ENCODE measurements at places on chromosomes 16 and 17.

- H3K27ac ChIP-seq, result peak overlapping the region; percentile 36
- no peaks in the 10 kb centered on the region for H3K27me3 ChIP-seq
- H3K36me3 ChIP-seq, result no peaks in the 10 kb centered on the region
Observed at GRCh38 chr16:9061358-9061813, 30.1 kb upstream of the HAPSTR1 start.

- no peaks in the 10 kb centered on the region for H3K4me1 ChIP-seq
- no peaks in the 10 kb centered on the region for H3K27me3 ChIP-seq
- peaks cover 48% of the 10 kb centered on the region for H3K36me3 ChIP-seq
Observed at GRCh38 chr17:3809135-3809534, 8.1 kb upstream of the ITGAE start.

DNA sequence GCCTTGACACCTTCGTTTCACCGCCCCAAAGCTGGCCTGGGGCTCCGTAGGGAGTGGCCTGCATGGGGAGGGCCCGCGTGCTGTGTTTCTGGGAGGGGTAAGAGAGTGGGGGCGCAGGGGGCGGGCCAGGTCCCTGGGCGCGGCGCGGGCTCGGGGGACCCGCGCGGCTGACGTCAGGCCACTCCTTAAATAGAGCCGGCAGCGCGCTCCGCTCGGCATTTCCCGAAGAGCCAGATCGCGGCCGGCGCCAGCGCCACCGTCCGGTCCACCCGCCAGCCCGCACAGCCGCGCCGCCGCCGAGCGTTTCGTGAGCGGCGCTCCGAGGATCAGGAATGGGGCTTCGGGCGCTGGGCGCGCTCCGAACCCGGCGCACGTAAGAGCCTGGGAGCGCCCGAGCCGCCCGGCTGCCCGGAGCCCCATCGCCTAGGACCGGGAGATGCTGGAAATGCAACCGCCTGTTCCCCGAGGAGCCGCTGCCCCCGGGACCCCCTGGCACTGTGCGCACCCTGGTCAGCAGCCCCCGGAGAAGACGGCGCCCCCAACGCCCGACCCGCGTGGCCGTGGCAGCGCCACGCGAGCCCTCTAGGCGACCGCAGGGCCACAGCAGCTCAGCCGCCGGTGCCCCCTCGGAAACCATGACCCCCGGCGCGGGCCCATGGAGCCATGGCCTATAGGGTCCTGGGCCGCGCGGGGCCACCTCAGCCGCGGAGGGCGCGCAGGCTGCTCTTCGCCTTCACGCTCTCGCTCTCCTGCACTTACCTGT, at the start of gene HS3ST2:
Gene HS3ST2, plus strand, starts transcription at position 215 of the 763 bp plus-strand sequence. Its CDS starts 449 bp downstream, at position 664.
- H3K36me3 ChIP-seq, result no peaks in the 10 kb centered on the region
- no peak for DNase-seq
- peaks cover 6% of the 10 kb centered on the region for H3K4me1 ChIP-seq
- H3K27ac ChIP-seq, result peak within 1 kb of the TSS; percentile 48
- H3K27me3 ChIP-seq, result no peaks in the 10 kb centered on the region

DNA sequence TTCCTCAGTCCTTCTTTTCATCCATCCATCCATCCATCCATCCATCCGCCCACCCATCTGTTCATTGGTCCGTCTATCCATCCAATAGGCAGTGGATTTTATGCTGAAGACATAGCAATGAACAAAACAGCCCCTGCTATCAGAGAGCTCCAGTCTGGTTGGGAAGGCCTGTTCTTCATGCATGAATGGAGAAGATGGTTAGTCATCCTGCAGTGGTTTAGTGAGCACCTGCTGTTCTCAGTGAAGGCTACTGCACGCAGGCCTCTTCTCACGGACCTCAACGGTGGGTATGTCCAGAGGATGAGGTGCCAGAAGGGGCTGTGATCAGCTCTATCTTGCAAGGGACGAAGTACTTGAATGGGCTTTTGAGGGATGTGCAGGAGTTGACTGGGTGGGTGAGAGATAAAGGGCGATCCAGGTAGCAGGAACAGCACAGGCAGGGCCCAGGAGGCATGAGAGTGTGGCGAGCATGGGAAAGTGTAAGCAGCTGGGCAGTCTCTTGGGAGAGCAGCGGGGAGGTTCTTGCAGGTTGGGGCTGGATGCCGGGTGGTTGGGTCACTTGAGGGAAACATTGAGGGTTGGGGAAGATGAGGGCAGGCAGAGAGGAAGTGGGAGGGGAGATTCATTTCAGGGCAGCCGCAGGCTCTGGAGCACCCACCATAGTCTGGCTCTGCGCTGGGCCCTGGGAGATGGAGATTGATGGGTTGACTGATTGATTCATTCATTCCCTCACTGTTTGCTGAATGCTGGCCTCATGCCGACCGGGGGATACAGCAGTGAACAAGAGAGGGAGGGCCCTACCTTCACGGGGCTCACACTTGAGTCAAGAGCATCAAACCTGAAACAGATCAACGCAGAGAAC, 115.0 kb upstream of the CIBAR2 start:
- H3K4me1 ChIP-seq, result peaks cover 7% of the 10 kb centered on the region
- no peak for DNase-seq
- H3K27ac ChIP-seq, result no peak overlapping the region
- no peaks in the 10 kb centered on the region for H3K36me3 ChIP-seq

DNA sequence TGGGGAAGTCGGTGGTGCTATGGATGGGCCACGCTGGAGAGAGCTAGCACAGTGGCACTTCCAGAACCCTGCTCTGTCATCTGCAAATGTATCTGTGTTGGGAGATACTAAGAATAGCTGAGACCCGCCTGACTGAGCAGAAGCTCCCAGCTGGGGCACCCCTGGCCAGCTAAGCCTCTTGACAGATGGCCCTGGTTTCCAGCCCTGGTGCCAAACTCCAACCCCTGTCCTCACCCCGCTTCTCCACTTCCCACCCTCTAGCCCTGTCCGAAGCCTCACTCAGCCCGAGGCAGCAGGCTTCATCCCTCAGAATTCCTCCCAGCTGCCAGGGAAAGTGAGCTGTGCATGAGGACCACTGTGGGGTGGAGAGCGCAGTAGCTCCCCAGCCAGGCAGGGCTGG, 124.4 kb downstream of the CCDC144A start:
- H3K4me1 ChIP-seq, result peaks cover 8% of the 10 kb centered on the region
- H3K4me3 ChIP-seq, result no peak overlapping the region
- H3K36me3 ChIP-seq, result no peaks in the 10 kb centered on the region
- no peak overlapping the region for H3K27ac ChIP-seq
- no peaks in the 10 kb centered on the region for H3K27me3 ChIP-seq

DNA sequence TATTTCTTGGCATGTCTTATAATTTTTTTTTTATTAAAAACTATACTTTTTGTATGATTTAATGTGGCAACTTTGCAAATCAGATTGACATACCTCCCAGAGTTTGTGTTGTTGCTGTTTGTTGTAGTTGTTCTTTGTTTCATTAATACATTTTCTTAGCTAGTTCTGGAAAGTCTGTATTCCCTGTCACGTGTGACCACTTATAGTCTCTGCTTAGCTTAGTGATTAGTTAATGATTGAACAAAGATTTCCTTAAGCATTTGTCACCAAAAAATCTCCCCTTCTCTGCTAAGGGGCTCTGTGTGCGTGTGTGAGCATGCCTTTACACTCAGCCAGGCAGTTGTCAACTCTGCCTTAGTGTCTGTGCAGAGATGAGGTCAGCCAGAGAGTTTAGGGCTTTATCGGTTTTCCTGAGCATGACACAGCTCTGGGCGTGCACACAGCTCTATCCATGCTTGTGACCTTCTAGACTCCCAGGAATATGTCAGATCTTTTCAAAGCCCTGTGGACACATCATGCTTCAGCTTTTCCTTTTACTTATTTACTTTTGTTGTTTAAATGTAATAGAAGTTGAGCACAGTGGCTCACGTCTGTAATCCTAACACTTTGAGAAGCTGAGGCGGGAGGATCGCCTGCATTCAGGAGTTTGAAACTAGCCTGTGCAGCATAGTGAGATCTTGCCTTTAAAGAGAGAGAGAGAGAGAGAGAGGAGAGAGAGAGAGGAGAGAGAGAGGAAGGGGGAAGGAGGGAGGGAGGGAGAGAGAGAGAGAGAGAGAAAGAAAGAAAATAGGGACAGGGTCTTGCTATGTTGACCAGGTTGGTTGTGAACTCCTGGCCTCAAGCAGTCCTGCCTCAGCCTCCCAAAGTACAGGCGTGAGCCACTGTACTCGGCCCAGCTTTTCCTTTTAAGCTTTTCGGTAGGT, 21.9 kb downstream of the DNAI2 start:
- H3K4me1 ChIP-seq, result no peaks in the 10 kb centered on the region
- H3K27me3 ChIP-seq, result no peaks in the 10 kb centered on the region
- H3K27ac ChIP-seq, result no peak overlapping the region
- DNase-seq, result no peak
- no peaks in the 10 kb centered on the region for H3K36me3 ChIP-seq

DNA sequence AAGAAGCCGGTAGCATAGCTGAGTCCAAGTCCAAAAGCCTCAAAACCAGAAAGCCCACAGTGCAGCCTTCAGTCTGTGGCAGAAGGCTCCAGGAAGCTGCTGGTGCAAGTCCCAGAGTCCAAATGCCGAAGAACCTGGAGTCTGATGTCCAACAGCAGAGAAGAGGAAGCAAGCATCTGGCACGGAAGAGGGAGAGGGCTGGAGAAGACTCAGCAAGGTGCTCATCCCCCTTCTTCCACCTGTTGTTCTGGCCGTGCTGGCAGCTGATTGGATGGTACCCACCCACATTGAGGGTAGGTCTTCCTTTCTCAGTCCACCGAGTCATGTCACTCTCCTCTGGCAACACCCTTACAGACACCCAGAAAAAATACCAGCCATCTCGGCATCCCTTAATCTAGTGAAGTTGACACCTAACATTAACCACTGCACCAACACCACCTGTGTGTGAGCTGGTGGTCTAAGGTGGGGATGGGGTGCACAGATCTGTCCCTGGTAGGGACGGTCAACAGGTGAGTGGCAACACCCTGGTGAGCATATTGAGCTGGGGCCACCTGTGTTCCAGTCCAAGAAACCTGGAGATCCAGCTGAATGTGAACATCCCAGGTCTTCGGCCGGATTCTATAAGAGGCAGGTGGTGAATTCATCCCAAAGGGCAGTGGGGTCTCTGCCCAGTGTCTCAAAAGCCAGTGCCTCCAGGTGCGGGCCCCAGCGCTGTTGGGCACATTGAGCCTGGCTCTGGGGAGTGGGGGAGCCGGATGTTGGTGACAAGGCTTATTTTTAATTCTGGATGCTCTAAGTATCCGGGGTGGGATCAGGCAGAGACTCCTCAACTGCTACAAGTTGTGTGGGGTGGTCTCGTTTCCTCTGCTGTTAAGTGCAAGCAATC, 9.8 kb downstream of the MIEF2 start:
- H3K27me3 ChIP-seq, result no peaks in the 10 kb centered on the region
- no peaks in the 10 kb centered on the region for H3K4me1 ChIP-seq
- no peak overlapping the region for H3K27ac ChIP-seq
- no peak for DNase-seq
- H3K4me3 ChIP-seq, result no peak overlapping the region

DNA sequence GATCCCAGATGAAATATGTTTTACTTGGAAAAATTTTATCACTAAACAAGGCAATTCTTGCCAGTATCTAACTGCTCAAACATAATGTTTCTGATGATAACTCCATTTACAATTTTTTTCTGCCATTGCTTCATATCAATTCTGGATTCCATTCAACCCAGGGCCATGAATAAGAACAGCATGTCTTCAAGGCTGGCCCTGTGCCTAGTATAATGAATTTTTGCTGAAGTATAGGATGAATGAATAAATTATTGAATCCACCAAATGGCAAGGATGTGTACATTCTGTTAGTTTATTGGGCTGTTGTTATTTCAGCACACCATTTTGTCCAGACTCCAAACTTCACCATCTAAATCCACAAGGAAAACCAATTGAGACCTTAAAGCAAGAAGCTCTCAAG, 414.7 kb downstream of the HS3ST3B1 start:
- H3K27me3 ChIP-seq, result no peaks in the 10 kb centered on the region
- no peaks in the 10 kb centered on the region for H3K36me3 ChIP-seq
- H3K27ac ChIP-seq, result no peak overlapping the region
- DNase-seq, result no peak
- no peaks in the 10 kb centered on the region for H3K4me1 ChIP-seq

GRCh38 chr16:50945171-50945570, 203.3 kb downstream of the CYLD start:
- H3K27me3 ChIP-seq, result no peaks in the 10 kb centered on the region
- no peaks in the 10 kb centered on the region for H3K36me3 ChIP-seq
- H3K27ac ChIP-seq, result no peak overlapping the region
- no peak for DNase-seq

DNA sequence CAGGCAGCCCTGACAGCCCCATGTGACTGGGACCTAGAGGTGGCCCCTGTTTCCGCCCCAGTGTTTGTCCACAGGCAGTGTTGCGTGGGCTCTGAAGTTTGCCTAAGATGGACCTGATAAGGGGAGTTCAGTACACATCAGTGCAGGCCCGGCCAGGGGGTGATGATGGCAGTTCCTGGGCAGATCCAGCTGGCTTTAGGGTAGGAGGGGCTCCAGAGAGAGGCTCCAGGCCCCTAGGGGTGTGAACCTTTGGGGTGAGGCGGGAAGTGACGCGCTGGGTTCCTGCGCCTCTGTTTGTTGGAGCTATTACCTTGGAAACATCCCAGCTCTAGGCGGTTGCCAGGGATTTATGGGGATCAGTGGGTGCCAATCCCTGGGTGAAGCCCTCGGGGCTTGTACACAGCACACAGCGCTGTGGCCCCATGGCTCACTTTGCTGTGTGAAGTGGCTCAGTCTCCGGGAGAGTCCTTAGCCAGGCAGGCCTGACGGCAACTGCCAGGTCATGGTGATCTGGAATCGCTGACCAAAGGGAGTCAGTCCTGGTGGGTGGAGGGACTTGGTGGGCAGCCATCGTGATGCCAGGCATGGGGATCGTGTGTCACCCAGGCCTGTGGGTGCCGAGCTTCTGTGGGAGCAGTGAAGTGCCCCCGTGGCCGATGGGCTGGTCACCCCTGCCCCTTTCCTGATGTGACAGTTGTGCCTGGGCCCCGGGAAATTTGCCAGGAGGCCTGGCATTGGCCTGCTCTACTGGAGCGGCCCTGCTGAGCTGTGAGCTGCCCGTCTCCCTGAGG, 146.1 kb downstream of the SEC14L1 start:
- H3K4me3 ChIP-seq, result no peak overlapping the region
- H3K36me3 ChIP-seq, result no peaks in the 10 kb centered on the region
- H3K27ac ChIP-seq, result no peak overlapping the region
- peaks cover 24% of the 10 kb centered on the region for H3K4me1 ChIP-seq

GRCh38 chr17:21283482-21284318, 811 bp upstream of the MAP2K3 start:
- H3K4me1 ChIP-seq, result peaks cover 34% of the 10 kb centered on the region
- peak overlapping the region; percentile 96 for H3K27ac ChIP-seq
- H3K36me3 ChIP-seq, result no peaks in the 10 kb centered on the region
- H3K4me3 ChIP-seq, result peak overlapping the region; percentile 88
- no peaks in the 10 kb centered on the region for H3K27me3 ChIP-seq
- DNase-seq, result no peak

DNA sequence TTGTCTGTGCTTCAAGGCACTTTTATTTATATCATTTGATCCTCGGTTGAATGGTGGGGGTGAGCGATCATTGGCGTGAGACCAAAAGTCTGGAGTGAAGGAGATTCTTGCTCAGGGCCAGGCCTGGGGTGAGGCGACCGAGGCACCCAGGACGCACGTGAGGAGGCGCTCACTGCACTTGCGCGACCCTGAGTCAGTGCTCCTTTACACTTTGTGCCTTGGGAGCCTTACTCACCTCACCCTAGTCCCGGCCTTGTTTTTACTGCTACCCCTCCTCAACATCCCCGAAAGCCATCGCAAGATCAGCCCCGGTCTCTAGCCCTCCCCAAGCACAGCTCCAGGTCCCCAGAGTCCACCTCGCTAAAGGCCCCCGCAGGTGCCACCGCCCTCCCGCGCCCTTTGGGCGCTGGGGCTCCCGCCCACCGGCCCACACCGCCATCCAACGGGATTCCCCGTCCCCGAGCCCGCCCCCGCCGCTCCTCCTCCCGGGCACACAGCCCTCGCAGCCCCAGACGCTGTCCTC, 496 bp downstream of the EZH1 start:
- peak; percentile 28 for DNase-seq
- H3K4me3 ChIP-seq, result peak overlapping the region; percentile 93
- H3K27ac ChIP-seq, result peak overlapping the region; percentile 89
- H3K27me3 ChIP-seq, result no peaks in the 10 kb centered on the region
